ENCODE measurements at places on chromosomes 2 and 18.

- DNase-seq: peak; percentile 16
Measured at GRCh38 chr2:29767606-29768335, 153.6 kb downstream of the ALK start.

DNA sequence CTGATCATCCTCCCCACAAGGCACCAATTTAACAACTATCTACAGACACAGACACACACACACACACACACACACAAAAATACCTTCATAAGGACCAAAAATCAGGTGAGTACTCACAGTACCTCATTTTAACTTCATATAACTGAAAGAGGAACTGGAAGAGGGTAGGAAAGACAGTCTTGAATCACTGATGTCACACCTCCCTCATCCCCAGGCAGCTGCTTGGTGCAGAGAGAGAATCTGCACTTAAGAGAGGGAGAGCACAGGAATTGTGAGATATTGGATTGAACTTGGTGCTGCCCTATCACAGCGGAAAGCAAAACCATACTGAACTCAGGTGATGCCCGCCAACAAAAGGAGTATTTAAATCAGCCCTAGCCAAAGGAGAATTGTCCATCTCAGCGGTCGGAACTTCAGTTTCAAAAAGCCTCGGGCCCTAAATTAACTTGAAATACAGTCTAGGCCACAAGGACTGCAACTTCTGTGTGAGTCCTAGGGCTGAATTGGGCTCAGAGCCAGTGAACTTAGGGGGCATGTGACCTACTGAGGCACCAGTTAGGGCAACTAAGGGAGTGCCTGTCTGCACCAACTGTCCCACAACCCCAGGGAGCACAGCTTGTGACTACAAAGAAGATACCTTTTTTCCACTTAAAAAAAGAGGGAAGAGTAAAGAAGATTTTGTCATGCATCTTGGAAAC, 211.1 kb downstream of the LRATD1 start:
- no peak for DNase-seq

- no peak for DNase-seq
Measured at GRCh38 chr2:126635281-126635680, 20.7 kb upstream of the GYPC start.

- DNase-seq: peak; percentile 97
Measured at GRCh38 chr2:20148923-20149702, 75.8 kb downstream of the SDC1 start.

- no peak for DNase-seq
Measured at GRCh38 chr2:234564699-234565098, 67.8 kb upstream of the ARL4C start.

DNA sequence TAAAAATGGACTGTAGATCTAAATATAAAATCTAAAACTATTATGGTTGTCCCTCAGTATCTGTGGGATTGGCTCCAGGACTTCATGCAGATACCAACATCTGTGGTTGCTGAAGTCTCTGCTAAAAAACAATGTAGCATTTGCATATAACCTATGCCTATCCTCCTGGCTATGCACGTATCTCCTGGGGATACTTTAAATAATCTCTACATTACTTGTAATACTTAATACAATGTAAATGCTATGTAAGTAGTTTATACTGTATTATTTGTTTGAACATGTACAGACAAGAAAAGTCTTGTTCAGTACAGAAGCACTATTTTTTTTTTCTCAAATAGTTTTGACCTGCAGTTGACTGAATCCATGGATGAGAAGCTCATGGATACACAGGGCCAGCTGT, 134.9 kb downstream of the ZAP70 start:
- DNase-seq: no peak

DNA sequence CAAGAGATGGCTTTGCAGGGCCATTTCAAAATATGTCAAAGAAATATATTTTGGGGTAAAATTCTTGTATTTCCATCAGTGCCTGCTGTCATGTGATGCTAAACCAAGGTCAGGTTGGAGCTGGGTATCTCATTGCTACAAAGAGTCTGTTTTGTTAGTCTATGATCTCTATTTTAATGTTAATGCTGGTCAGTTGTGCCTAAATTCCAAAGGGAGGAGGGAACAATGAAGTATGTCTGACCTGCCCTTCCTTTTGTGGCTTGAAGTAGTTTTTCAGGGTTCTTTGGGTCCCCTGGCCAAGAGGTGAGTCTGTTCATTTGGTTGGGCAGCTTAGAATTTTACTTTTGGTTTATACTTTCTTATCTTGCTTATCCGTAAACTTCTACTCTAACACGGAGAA, 61.6 kb upstream of the DYNAP start:
- no peak for DNase-seq

GRCh38 chr2:179243046-179243445, 21.6 kb downstream of the SESTD1 start:
- no peak for DNase-seq

DNA sequence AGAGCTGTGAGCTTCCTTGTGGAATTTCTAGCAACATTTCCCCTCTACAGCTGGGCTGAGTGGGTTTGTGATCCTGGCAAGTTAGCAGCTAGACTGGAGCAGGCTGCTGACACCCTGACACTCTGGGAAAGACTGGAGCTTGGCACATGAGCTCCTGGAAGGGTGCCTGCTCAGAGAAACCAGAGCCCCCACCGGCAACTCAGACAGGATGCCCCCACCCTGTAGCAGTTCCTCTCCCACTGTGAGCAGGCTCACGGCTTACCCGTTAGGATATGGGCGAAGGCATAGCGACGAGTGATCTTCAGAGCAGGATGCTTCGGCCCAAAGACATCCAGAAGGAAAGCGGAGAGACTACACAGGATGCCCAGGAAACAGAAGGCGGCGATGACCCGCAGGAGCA, 11.2 kb downstream of the TMEM127 start:
- DNase-seq: no peak

GRCh38 chr2:3000968-3001367, 376.6 kb downstream of the EIPR1 start:
- no peak for DNase-seq

DNA sequence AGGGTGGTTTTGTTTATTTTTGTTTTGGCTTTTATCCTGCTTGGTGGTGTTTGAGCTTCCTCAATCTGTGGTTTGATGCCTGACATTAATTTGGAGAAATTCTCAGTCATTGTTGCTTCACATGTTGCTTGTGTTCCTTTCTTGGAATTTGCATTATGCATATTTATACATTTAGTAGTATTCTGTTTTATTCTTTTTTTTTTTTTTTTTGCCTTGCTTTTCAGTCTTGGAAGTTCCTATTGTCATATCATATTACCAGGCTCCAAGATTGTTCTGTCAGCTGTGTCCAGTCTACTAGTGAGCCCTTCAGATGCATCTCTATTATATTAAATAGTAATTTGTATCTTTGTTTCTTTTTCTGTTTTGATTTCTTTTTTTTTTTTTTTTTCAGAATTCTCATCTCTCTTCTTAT, 77.0 kb downstream of the EPC2 start:
- no peak for DNase-seq

DNA sequence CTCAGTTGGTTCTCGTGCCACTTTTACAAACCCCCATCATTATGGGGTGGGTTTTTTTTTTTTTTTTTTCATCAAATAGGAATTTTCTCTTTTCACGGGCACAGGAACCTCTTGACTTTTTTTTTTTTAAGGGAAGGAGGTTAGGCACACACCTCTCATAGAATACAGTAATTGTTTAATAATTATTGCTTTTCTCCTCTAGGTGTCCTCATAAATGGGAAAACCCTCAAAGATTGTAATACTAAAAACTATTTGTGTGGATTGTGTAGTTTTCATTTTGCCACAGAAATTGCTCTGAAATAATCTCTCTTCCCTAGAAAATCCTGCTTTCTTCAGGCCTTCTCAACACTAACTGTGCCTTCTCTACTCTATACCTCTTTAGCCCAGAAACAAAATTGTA, 147.3 kb downstream of the GREB1L start:
- no peak for DNase-seq

DNA sequence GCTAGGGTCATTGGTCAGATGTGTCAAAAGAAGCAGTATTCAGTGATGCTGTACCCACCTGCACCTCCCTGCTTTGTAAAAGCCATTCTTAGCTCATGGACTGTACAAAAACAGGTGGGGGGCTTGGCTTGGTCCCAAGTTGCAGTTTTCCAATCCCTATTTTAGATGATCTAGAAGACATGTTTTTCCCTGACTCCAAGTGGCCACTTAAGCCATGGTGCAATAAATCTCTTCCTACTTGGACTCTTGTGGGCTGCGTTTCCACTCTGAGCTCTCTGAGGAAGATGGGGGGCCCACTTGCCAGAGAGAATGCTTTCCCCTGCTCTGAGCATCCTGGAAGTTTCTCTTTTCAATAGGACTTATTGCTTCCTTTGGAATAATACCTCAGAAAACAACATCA, 57.0 kb upstream of the SPP2 start:
- no peak for DNase-seq

DNA sequence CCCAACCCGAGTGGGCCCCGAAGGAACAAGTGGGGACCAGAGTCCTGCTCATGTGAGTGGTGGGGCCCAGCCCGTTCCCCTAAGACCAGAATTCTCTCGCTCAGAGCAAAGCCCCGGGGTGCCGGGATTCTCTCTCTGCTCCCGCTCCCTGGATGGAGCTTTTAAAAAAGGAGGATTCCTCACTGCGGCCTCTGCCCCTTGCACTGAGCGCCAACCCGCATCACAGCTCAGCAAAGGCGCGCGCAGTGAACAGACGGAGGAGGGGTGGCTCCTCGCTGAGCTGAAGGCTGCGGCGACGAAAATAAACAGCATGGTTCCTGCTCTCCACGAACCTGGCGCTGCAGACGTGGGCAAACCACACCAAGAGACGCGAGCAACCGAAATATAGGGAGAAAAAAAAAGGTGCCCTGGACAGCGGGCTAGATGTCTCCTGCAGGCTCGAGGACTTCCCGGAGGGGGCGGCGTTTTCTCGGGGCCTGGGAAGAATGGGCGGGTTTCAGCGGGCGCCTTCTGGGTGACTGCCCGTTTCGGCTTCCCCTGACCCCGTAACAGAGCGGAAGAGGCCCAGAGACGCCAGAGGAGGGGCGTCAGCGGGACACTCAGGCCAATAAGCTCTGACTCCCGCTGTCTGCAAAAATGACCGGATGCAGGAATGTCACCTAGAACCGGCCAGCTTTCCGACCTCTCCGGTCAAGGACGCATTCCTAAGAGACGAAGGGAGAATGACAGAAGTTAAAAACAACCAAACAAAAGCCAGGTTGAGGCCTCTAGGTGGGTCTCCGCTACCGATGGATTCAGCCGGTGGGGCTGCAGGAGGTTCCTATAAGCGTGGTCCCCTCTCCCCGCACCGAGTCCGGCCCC, 819 bp upstream of the KLF11 start:
- peak; percentile 35 for DNase-seq

GRCh38 chr2:134220344-134220974, 33.4 kb upstream of the MGAT5 start:
- peak; percentile 24 for DNase-seq

- DNase-seq: no peak
Measured at GRCh38 chr2:222561817-222562645, 93.9 kb downstream of the FARSB start.

DNA sequence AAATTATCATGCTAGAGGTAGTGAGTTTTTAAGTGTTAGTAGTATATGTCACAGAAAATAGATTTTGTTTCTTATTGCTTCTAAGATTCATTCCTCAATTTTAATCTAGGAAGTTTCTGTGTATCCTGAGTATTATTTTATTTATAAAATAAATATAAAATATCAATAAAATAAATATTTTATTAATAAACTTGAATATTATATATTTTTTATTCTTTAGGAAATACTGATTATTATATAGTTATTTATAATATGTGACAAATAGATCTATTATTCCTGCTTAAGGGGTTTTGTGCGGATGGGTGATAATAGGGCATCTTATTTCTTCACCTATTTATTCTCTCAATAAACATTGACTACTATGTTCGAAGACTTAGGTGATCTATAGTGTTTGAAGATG, 191.0 kb downstream of the ZNF407 start:
- no peak for DNase-seq

DNA sequence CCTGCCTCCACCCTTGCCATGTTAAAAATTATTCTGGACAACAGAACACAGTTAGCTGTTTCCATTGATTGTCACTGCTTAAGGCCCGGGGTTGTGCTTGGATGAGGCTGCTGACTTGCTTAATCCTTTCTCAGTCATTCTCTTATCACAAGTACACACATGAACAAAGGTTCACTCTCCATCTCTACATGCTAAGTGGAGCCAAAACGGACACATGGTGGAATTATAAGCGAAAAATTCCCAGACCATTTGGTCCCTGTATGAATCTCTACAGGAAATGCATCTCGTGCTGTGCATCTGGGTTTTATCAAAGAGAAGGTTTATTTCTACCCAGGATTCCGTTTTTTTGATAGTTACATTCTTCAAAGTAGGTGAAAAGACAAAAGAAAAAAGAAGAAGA, 177.5 kb upstream of the ETAA1 start:
- no peak for DNase-seq

DNA sequence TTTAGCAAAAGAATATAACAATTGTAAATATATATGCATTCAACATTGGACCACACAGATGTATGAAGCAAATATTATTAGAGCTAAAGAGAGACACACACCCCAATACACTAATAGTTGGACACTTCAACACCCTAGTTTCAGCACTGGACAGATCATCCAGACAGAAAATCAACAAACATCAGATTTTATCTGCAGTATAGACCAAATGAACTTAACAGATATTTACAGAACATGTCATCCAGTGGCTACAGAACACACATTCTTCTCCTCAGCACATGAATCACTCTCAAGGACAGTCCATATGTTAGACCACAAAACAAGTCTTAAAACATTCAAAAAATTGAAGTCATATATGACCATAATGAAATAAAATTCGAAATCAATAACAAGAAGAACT, 22.1 kb upstream of the EVA1A start:
- DNase-seq: peak; percentile 34

DNA sequence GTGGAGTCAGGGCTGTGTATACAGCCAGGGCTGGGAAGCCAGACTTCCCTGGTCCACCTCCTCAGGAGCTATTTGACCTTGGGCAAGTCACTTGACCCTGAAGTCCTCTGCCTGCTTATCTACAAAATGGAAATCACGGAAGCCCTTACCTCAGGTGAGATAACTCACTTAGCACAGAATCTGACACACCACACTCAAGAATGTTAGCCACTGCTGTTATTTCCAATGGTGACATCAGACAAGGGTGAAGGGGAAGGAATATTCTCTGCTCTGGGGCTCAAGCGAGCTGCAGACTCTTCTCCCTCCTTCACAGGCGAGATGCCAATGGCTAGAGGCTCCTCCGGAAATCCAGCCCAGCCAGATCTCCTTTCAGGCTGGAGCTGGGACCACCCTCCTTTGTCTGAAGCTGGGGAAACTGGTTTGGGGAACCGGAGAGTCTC, 189.6 kb downstream of the HAUS1 start:
- DNase-seq: no peak

GRCh38 chr2:46481198-46482193, 2.1 kb downstream of the TMEM247 start:
- peak; percentile 92 for DNase-seq

All from astrocyte (in vitro differentiated cells and primary cell).